Skeletal muscle tissue (tissue), 5 donors: ENCODE measurements at places on chromosomes 7 and 10. TPM values are rescaled to one million over a fixed set of nuclear protein-coding genes. Genes with fewer than 3 reads are reported as not detected.

Gene ODAD2
- 0.52 TPM for total RNA-seq

Gene ENTPD7
- total RNA-seq: 4.7 TPM

Gene TRPV5
- not detected for total RNA-seq

Gene CFAP43
- 2.1 TPM for total RNA-seq

Gene AKR1E2
- 46.4 TPM for total RNA-seq

Gene STK17A
- total RNA-seq: 11.0 TPM

Gene VWDE
- 0.52 TPM for total RNA-seq

Gene CRYGN
- not detected for total RNA-seq

Gene FAM237B
- total RNA-seq: not detected

Gene CDNF
- total RNA-seq: 1.0 TPM

Gene TMEM209
- total RNA-seq: 7.3 TPM

Gene ZNF853
- total RNA-seq: 12.0 TPM

Gene CALML5
- total RNA-seq: not detected

Gene JAKMIP3
- total RNA-seq: under 0.01 TPM

Gene TRIM73
- 2.6 TPM for total RNA-seq

Gene SERPINE1
- total RNA-seq: 2.1 TPM

Gene LLCFC1
- not detected for total RNA-seq

Gene CLEC5A
- total RNA-seq: 0.52 TPM

Gene RTKN2
- 2.1 TPM for total RNA-seq

Gene URGCP
- 28.2 TPM for total RNA-seq

Gene TRIM74
- not detected for total RNA-seq

Gene DKK1
- total RNA-seq: under 0.01 TPM

Gene TMEM213
- not detected for total RNA-seq

Gene CRTAC1
- total RNA-seq: 0.52 TPM

Gene SVOPL
- not detected for total RNA-seq

Gene NPY4R2
- total RNA-seq: 0.52 TPM

Gene PON1
- not detected for total RNA-seq

Gene FKBP14
- 13.0 TPM for total RNA-seq

Gene BICC1
- 25.6 TPM for total RNA-seq
